ENCODE measurements at places on chromosomes 5 and 9. TPM values are rescaled to one million over a fixed set of nuclear protein-coding genes. Genes with fewer than 3 reads are reported as not detected.
A peak's percentile ranks its signal among the peaks of the same experiment; 100 is the strongest.

Gene PCDHB15
- 7.0 TPM for total RNA-seq

- no peak overlapping the region for H3K27ac ChIP-seq
- no peaks in the 10 kb centered on the region for H3K27me3 ChIP-seq
- no peaks in the 10 kb centered on the region for H3K4me1 ChIP-seq
- H3K36me3 ChIP-seq = no peaks in the 10 kb centered on the region
- no peak for DNase-seq
Measured at GRCh38 chr9:114572199-114572598, 15.4 kb upstream of the ATP6V1G1 start.

Gene TMEM232
- total RNA-seq = 1.8 TPM

Gene DNAH5
- 0.50 TPM for total RNA-seq

GRCh38 chr5:102080288-102080687, 215.8 kb downstream of the SLCO4C1 start:
- H3K27ac ChIP-seq = no peak overlapping the region
- H3K27me3 ChIP-seq = no peaks in the 10 kb centered on the region
- no peak overlapping the region for H3K4me3 ChIP-seq
- no peaks in the 10 kb centered on the region for H3K36me3 ChIP-seq
- H3K4me1 ChIP-seq = no peaks in the 10 kb centered on the region

- no peaks in the 10 kb centered on the region for H3K36me3 ChIP-seq
- H3K4me3 ChIP-seq = no peak overlapping the region
- H3K27me3 ChIP-seq = no peaks in the 10 kb centered on the region
- H3K4me1 ChIP-seq = no peaks in the 10 kb centered on the region
- H3K27ac ChIP-seq = no peak overlapping the region
Measured at GRCh38 chr5:120613729-120614128, 149.6 kb downstream of the PRR16 start.

Gene S100Z
- not detected for total RNA-seq

DNA sequence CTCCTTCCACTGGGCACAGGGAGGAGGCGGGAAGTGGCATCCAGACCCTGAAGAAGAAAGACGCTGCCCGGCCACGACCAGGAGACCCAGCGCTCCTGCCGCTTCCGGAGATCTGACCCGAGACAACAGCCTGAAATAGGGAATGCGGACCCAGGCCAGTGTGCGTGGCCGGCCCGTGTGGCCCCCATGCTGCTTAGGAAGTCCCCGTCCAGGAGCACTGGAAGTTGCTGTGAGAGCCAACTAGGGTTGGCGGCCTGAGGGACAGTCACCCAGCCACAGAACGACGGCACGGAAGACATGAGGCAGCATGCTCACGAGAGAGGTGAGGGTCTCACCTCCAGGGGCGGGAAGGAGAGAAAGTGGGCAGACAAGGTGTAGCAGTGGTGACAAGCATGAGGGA, 17.0 kb downstream of the SH3GLB2 start:
- no peaks in the 10 kb centered on the region for H3K27me3 ChIP-seq
- no peak for DNase-seq
- no peak overlapping the region for H3K4me3 ChIP-seq
- H3K4me1 ChIP-seq = no peaks in the 10 kb centered on the region
- H3K36me3 ChIP-seq = peaks cover 49% of the 10 kb centered on the region

- no peak overlapping the region for H3K27ac ChIP-seq
- no peak overlapping the region for H3K4me3 ChIP-seq
- no peaks in the 10 kb centered on the region for H3K4me1 ChIP-seq
- H3K27me3 ChIP-seq = no peaks in the 10 kb centered on the region
Measured at GRCh38 chr5:130213607-130214006, 309.3 kb downstream of the CHSY3 start.

Gene IL3
- not detected for total RNA-seq

- H3K27ac ChIP-seq = no peak overlapping the region
- DNase-seq = no peak
- no peaks in the 10 kb centered on the region for H3K27me3 ChIP-seq
- H3K4me3 ChIP-seq = no peak overlapping the region
- H3K36me3 ChIP-seq = no peaks in the 10 kb centered on the region
Measured at GRCh38 chr5:156497804-156498208, 170.8 kb downstream of the SGCD start.

DNA sequence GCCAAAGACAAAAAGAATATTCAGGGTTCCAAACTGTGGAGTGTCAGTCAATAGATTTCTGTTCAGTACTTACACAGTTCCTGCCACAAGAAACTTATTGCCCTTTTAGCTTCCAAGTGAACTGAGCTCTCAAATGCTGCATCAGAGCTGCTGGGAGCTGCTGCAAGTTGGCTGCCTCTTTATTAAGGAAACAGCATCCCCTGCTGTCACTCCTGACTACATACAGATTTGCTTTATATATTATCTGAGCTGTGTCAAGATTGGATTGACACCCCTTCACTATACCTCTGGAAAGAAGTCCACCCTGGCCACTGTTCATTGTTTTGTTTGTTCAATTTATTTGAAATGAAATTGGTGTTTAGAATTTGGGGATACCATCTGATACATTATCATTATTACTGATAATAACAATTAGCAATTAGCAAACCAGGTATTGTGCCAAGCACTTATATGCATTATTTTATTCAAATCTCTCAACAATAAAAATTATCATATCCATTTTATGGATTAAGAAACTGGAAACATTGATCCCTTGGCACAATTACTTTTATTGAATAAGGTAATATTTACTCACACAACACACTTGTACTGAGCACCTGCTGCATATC, 16.4 kb upstream of the C5orf58 start:
- DNase-seq = no peak
- H3K4me1 ChIP-seq = no peaks in the 10 kb centered on the region
- H3K27ac ChIP-seq = no peak overlapping the region
- H3K36me3 ChIP-seq = no peaks in the 10 kb centered on the region
- H3K27me3 ChIP-seq = peaks cover 2% of the 10 kb centered on the region

Gene MAMDC2
- 4.6 TPM for total RNA-seq

DNA sequence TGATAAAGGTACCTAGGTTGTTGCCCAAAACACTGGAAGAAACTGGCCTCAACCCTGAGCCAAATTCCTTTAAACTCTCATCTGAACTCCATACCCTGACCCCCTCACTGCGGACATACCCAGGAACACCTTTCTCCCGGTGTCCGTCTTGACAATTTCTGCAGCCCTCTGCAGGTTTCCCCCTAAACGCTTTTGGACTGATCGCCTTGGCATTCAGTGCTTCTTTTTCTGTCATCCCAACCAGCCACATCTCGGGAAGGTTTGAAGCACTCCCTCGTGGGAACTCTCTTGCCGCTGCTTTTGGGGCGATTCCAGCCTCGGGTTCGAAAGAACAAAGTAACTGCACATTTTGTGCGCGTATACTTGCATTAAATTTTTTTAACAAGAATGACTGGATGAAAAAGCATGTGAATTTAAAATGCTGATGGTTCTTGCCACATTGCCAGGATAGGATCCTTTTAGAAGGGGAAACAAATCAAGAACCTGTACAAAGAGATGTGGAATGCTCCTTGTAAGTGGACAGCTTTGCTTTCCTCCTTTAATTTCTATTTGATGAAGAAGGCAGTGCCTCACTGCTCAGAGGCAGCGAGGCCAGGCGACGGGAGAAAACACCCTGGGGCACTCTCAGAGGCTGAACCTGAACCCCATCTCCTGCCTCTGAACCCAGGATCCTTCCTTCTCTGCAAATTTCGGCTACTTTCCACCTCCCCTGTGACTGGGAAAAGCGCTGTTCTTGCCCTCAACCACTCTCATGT, 615 bp downstream of the PSMD5 start:
- no peaks in the 10 kb centered on the region for H3K36me3 ChIP-seq
- no peak overlapping the region for H3K27ac ChIP-seq
- peak overlapping the region; percentile 89 for H3K4me3 ChIP-seq
- peaks cover 6% of the 10 kb centered on the region for H3K4me1 ChIP-seq
- H3K27me3 ChIP-seq = no peaks in the 10 kb centered on the region

Gene ITK
- 0.22 TPM for total RNA-seq

- no peaks in the 10 kb centered on the region for H3K36me3 ChIP-seq
- no peak overlapping the region for H3K27ac ChIP-seq
- no peak overlapping the region for H3K4me3 ChIP-seq
- H3K27me3 ChIP-seq = no peaks in the 10 kb centered on the region
Measured at GRCh38 chr9:113479174-113479621, 15.7 kb downstream of the RGS3 start.

DNA sequence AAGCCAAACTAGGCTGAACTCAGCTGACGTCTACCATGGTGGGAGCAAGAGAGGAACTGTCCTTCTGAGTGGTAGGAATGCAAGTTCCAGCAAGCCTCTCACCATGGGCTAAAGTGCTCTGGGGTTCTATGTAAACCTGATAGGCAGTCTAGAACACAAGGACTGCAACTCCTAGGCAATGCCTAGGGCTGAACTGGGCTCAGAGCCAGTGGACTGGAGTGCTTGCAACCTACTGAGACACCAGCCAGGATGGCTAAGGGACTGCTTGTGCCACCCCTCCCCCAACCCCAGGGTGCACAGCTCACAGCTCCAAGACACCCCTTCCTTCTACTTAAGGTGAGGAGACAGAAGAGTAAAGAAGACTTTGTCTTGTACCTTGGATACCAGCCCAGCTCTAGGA, 12.1 kb upstream of the RCL1 start:
- no peak overlapping the region for H3K27ac ChIP-seq
- no peak overlapping the region for H3K4me3 ChIP-seq
- H3K27me3 ChIP-seq = no peaks in the 10 kb centered on the region
- no peaks in the 10 kb centered on the region for H3K4me1 ChIP-seq
- no peaks in the 10 kb centered on the region for H3K36me3 ChIP-seq
- DNase-seq = no peak

- no peak overlapping the region for H3K4me3 ChIP-seq
- no peaks in the 10 kb centered on the region for H3K27me3 ChIP-seq
- H3K27ac ChIP-seq = peak overlapping the region; percentile 81
- no peaks in the 10 kb centered on the region for H3K36me3 ChIP-seq
- H3K4me1 ChIP-seq = peaks cover 15% of the 10 kb centered on the region
- no peak for DNase-seq
Measured at GRCh38 chr9:23683611-23684061, 142.4 kb downstream of the ELAVL2 start.

DNA sequence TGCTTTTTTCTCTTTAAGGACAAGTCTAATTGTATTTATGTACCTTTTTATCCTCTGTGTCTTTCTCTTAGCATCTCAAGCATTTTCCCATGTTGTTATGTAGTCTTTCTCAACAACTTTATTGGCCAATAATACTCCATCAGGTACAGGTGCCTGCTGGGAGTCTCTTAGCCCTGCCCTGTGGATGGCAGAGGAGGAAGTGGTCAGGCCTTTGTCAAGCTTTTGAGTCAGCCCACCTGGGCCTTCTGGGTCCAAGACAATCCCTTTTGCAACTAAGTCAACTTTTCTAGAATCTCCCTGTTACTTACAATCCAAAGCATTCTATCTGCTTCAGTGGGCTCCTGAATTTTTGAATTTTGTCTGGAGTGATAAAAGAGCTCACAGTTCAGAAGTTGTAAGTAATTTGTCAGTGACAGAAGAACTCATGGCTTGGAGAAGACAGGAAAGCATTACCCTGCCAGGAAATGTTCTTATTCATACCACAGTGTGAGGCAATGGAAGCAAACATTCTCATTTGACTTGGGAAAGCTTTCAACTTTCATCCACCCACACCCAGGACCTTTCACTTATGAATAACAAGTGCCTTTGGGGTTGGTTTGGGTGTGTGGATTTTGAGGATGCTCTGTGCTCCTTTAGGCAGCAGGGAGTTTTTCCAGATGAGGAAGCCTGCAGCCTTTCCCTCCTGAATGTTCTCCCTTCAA, 200.0 kb upstream of the S1PR3 start:
- H3K4me3 ChIP-seq = no peak overlapping the region
- no peaks in the 10 kb centered on the region for H3K27me3 ChIP-seq
- H3K4me1 ChIP-seq = no peaks in the 10 kb centered on the region
- no peak overlapping the region for H3K27ac ChIP-seq

DNA sequence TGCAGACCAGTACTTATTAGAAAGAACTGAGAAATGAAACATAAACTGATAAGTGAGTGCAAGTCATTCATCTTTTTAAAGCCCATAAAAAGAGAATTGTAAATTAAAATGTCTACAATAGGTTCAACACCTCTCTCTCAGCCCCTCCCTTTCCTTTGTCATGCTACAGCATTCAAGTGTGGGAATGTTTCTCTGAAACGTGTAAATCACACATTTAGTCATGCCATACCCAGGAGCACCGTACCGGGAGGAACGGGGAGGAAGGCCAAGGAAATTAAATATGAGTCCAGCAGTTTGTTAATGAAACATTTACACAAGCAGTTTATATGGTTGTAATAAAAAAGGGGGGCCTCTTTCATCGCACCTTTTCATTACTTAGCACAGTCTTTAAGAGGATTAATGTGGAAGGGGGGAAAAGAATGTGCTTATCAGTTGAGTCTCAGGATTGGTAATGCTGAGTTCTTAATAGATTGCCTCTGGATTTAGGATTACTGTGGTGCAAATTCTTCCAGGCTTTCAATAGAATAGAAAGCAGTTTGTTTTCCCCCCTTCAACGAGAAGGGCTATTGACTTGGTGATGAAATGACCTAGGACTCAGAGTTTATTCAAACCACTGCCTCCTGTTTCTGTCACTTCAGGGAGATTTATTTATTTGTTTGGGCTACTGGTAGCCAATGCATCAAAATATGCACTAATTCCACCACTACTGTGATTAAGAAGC, 176.0 kb upstream of the ZNF608 start:
- peaks cover 10% of the 10 kb centered on the region for H3K4me1 ChIP-seq
- no peaks in the 10 kb centered on the region for H3K27me3 ChIP-seq
- H3K36me3 ChIP-seq = peaks cover 2% of the 10 kb centered on the region
- DNase-seq = no peak
- H3K27ac ChIP-seq = peak overlapping the region; percentile 65
- H3K4me3 ChIP-seq = no peak overlapping the region

Gene STPG3
- total RNA-seq = not detected

Gene SLC6A3
- 0.61 TPM for total RNA-seq

Gene NEK6
- 13.7 TPM for total RNA-seq

GRCh38 chr5:179316111-179316551, 29.1 kb downstream of the ADAMTS2 start:
- H3K4me1 ChIP-seq = no peaks in the 10 kb centered on the region
- no peak overlapping the region for H3K4me3 ChIP-seq
- DNase-seq = no peak
- H3K36me3 ChIP-seq = no peaks in the 10 kb centered on the region
- no peak overlapping the region for H3K27ac ChIP-seq

DNA sequence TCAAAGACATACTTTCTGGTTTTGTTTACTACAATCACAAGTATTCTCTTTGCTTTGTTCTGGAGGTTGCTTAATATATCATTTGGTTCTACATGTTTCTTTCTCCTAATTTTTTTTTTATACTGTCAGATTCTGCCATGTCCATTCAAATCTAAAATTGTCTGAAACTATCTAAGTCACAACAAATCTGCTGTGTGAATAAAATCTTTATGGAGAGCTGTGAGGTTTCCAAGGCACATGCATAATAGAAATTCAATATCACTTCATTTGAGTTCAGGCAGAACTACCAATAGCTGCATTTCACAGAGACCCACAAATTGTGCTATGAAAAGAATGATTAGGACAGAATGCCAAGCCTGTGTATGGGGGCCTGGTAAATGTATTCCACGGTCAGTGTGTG, 346.9 kb upstream of the ARRDC3 start:
- H3K4me1 ChIP-seq = peaks cover 8% of the 10 kb centered on the region
- H3K27ac ChIP-seq = no peak overlapping the region
- DNase-seq = no peak
- no peaks in the 10 kb centered on the region for H3K36me3 ChIP-seq
- no peak overlapping the region for H3K4me3 ChIP-seq
